ENCODE measurements at places on chromosomes 6 and 20.

DNA sequence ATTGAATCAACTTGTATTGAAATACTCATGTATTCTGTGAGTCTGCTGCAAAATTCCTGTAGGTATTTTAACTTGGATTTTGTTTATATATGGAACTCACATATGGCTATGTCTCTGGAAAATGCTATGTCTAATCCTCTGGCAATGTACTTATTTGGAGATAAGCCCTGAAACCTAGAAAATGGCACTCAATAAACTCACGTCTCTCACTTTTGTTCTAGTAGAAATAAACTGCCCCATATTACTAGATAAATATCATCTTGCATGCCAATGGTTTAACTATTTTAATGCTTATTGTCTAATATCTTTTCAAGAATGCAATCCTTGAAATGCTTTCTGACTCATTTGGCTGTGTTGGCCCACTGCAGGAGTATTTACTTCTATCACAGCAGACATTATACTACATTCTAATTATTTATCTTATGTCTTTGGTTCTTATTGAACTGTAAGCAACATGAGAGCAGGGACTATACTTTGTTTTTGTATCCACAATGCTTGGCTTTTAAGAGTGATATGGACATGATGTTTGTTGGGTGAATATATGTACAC is 292.2 kb upstream of the RSPO3 start:
- no peak for DNase-seq

- DNase-seq = peak; percentile 6
Observed at GRCh38 chr6:46490425-46491200, 636 bp downstream of the RCAN2 start.

- no peak for DNase-seq
Observed at GRCh38 chr20:20772497-20773085, 60.1 kb upstream of the RALGAPA2 start.

GRCh38 chr6:46896871-46897270 is 24.9 kb downstream of the ADGRF5 start:
- no peak for DNase-seq
